ENCODE measurements at places on chromosomes 11 and 22. TPM values are rescaled to one million over a fixed set of nuclear protein-coding genes. Genes with fewer than 3 reads are reported as not detected.
A peak's percentile ranks its signal among the peaks of the same experiment; 100 is the strongest.

DNA sequence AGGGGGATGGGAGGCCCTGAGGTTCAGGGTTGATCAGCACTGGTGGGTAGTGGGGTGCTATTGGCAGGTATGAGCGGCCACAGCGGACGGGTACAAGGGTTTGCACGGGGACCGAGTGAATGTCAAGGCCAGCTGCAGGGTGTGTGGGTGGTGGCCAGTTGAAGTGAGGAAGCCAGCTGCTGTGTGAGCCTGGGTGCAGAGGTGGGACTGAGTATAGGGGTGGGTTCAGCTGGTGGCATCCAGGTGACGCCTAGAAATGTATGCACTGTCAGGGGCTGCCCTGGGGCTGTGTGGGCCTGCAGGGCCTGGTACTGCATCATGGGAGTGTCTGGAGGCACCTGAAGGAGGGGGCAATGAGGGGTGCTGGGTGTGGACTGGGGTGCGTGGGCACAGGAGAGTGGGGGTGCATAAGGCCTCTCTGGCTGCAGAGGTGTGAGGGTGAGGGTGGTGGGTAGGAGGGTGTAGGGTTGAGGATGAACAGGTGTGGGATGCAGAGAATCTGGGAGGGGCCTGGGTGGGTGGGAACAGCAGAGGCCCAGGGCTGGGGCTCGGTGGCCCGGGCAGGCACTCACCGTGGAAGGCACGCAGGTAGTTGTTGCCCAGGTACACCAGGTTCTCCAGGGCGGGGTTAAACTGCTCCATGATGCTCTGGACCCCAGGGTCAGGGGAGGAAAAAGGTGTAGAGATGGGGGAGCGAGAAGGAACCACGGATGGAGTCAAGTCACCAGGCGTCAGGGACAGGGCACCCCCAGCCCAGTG is 1.7 kb downstream of the BAIAP2L2 start:
- DNase-seq: no peak

DNA sequence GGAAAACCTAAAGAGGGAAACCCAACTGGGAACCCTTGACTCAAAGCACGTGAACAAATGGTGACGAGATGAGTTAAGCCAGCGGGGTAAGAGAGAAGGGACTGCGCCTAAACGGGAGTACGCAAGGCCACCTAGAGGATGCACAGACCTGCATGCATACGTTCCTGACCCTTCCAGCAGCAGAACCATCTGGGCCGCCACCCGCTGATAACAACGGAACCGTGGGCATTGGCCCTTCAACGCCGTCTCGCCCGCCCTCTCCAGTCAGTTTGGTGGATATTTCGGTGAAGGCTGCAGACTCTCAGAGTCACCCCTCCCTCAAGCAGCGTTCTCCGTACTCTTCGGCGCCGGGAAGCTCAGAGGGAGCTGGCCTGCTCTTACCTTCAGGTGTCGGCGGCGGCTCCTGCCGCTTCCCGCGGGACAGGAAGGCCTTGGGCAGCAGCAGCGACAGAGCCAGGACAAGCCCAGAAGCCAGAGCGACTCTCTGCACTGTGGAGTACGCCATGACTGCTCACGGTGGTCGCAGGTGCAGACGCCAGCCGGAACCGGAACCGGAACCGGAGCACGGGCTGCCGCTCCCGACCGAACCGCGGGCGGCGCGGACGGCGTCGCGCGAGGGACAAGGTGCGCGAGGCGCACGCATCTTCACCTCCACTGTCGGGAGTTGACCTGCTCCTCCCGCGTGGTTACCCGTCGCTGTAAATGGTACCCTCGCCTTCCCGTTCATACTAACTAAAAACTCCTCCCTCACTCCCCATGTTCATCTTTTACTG is at the start of gene RIC3:
RIC3 (minus strand) TSS at position 541 of the 773 bp plus-strand sequence; CDS start at position 505, 36 bp downstream.
- no peak for DNase-seq

The KDELR3 gene
- total RNA-seq: 8.0 TPM

DNA sequence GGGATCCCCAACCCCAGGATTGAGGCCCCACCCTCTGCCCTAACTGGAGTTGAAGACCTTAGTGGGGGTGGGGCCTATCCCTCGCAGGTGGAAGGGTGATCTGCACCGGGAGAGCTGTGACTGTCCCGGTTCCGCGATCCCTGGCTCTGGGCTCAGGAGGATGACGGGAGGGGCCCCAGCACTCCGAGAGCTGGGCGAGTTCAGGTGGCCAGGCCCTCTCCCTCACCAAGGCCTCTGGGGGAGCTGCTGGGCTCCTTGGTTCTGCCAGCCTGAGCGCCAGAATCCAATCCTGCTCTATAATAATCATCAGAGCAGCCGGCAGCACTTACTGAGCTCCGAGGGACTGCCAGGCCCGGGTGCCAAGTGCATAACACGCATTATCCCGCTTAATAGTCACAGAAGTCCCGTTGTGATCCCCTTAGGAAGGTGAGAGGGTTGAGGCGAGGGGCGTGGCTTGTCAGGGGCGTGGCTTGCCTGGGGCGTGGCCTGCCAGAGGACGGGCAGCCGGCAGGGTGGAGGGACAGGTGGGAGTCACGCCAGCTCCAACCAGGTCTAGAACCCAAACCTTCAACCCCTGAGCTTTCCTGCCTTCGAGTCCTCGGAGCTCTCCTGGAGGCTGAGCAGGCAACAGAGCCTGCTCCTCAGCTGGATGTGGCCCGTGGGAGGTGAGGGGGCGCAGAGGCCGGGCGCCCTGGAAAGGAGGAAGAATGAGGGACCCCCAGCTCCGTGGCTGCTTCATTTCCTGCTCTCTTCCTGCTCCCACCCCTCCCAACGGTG is 7.3 kb upstream of the SYT7 start:
- no peak for DNase-seq

The OR4C45 gene
- total RNA-seq: not detected

DNA sequence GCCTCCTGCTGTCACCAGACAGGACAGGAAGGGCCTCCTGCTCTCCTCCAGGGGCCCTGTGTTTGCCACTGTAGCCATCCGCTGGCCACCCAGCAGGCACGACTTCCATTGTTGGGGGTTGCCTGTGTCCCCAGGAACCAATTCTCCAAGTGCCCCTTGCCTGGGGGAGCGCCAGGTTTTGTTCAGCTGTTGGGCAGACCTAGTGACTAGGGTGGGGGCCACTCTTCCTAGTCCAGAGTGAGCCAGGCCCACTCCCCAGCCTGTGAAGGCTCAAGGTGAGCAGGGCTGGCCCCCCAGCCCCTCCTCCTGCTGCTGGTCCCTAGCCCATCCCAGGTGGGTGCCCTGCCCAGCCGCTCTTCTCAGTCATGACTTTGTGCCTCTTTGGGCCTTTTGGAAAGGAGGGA is 30.9 kb downstream of the OSBPL5 start:
- no peak for DNase-seq

DNA sequence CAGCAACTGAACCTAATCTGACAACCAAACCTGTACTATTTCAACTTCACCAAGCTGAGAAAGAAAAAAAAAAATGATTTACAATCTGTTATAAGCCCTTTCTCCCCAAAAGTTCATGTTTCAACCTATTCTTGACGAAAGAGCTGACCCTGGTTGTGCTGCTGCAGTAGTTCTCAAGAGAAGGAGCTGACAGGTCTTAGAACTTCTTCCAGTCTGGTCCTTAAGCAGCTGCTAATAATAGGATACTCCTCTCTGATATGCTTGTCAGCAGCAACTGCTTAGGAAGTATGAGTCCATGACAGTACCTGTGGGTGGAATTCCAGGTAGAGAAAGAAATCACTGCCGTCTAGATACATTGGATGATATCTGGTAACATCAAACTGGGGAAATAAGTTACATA is 735.1 kb upstream of the CCDC90B start:
- DNase-seq: no peak

GRCh38 chr11:36432093-36432469 is 78.0 kb downstream of the TRAF6 start:
- no peak for DNase-seq

The C11orf65 gene
- 2.7 TPM for total RNA-seq

DNA sequence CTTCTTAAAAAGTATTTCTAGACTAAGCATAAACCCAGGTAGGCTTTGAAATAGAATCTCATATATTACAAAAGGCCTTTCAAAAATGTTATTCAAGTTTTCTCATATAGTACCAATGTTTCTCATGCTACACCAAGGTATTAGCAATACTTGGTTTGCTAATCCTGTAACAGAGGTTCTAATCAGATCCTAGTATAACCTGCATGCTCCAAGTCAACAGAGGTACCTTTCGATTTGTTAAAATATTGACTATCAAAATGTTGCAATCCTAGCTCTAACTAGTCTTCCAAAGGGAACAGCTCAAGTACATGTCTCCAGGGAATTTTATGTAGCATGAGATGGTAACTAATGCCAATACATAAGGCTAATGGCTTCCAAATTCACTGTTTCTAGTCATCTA is 98.1 kb upstream of the APOA1 start:
- DNase-seq: no peak

DNA sequence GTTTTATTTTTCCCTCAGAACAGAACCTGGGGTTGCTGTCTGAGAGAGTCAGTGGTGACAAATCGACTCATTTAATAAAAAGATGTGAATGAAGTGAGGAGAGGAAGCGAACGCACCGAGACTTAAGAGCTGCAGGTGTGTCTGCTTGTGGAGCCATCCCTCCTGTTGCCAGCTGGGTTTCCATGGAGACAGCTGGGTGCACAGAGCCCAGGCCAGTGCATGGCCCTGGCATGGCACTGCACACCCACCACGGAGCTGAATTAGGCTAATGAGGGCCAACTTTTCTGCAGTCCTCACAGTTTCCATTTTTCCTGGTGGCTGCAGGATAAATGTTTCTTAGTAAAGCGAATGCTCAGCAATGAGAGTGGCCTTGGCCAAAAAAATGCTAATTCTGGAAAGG is 750.2 kb downstream of the OPCML start:
- no peak for DNase-seq

The BTG4 gene
- not detected for total RNA-seq

The SYTL2 gene
- total RNA-seq: 12.1 TPM

The OR9Q2 gene
- total RNA-seq: not detected

DNA sequence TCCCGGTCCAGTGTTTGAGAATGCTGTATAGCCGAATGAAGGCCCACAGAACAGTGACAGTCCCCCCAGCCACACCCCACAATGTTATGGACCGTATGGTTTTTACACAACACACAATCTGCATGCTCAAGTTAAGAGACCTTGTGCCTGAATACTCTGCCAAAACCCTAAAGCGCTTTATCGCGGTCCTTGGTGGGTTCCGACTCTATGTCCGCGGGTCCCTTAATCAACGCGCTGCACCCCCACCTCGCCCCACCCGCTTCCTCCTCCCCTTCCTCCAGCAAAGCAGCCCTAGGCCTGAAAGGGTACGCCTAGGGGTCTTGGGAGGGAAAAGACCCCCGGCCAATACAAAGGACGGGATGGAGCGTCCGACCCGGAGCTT is 442 bp downstream of the COPB1 start:
- no peak for DNase-seq

The PHLDB1 gene
- 102 TPM for total RNA-seq

DNA sequence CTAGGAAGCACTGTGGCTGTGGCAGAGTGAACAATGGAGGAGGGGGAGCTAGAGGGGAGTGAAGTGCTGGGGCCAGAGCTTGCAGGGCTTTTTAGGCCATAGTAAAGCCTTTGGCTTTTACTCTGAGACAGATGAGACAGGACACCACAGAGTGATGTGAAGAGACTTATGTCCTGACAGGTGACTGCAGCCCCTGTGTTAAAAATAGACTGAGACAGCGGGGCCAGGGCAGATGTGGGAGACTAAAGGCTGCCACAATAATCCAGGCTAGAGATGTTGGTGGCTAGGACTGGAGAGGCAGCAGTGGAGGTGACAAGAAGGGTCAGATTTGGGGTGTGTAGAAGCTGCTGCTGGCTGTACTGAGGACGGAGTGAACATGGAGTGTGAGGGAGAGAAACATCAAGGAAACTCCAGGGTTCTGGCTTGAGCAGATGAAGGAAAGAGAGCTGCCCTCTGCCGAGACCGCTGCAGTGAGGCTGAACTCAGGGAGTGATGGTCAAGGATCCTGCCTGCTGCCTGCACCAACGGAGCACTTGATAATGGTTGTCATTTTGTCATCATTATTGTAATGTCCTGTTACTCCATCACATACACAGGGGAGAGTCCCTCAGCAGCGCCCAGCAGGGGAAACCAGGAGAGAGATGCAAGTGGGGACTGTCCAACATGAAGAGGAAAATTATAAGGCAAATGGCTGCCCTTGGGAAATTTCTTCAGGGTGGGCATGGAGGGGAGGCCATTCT is 27.4 kb downstream of the SLC43A1 start:
- no peak for DNase-seq

GRCh38 chr11:134118006-134118405 is 49.1 kb downstream of the JAM3 start:
- DNase-seq: no peak

GRCh38 chr11:94926698-94927237 is 46.6 kb downstream of the CWC15 start:
- DNase-seq: peak; percentile 94

The CRYAB gene
- 3,608 TPM for total RNA-seq

All from right atrium auricular region (tissue), 2 donors.